ENCODE measurements at places on chromosomes 4 and X. TPM values are rescaled to one million over a fixed set of nuclear protein-coding genes. Genes with fewer than 3 reads are reported as not detected.

FAM114A1 gene
- total RNA-seq, result 30.2 TPM

ABCG2 gene
- 0.75 TPM for total RNA-seq

FRMPD4 gene
- total RNA-seq, result not detected

SPANXC gene
- not detected for total RNA-seq

MAGEC1 gene
- total RNA-seq, result not detected

FGF13 gene
- 12.5 TPM for total RNA-seq

P2RY4 gene
- not detected for total RNA-seq

DRP2 gene
- 0.11 TPM for total RNA-seq

TCEAL5 gene
- not detected for total RNA-seq

CYSLTR1 gene
- 0.76 TPM for total RNA-seq

GBA3 gene
- not detected for total RNA-seq

MAGEE1 gene
- 0.49 TPM for total RNA-seq

CASP6 gene
- total RNA-seq, result 9.6 TPM

NPY1R gene
- total RNA-seq, result 0.40 TPM

LDB2 gene
- total RNA-seq, result 20.0 TPM

XG gene
- 2.3 TPM for total RNA-seq
